ENCODE measurements at places on chromosomes 3 and 15.

DNA sequence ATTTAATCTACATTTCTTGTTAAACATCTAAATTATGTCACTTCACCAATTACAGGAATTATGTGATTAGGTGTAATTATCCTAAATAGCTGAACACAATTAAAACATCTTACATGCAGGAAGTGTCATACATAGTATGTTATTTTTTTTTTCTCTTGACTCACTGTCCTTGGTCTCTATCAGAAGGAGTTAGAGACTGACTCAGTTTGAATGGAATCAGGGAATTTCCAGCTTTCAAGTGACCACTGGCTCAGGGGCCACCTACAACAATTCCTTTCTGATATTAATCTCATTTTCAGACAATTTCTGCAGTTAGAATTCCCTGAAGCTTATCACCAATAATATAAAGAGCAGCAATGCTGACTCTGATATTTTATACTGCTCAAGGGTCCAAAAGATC, 400.7 kb downstream of the ROBO1 start:
- DNase-seq, result no peak

- DNase-seq, result no peak
These were observed 518 bp downstream of the OXSR1 start for GRCh38 chr3:38165722-38166387.

GRCh38 chr3:50068134-50068533, 20.6 kb upstream of the RBM5 start:
- no peak for DNase-seq

DNA sequence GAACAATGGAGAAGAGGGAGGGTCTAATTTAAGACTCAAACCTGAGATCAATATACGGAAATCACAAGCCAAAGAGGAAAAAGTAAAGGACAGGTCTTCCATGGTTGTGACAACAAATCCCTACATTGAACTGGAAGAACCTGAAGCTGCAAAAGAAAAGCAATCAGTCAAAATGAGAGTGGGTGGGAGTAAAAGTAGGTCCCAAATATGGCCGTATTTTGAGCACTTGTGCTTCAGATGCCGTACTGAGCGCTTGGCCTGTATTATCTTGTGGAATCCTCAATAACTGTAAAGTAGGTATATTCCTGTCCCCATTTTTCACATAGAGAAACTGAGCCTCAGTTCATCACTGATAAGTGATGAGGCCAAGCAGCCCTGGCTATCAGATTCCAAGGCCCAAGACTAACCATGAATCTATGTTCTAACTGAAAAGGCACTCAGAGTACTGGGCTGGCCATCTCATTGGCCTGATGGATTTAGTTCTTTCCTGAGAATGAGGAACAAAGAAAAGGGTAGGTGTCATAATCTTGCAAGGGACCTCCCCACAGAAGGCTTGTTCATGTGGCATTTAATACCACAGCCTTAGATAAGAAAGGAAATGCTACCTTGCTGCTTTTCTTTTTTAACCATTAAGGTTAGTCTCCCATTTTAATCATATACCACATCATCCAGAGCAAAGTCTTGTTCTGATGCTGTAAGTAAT, 52.5 kb downstream of the LRRN1 start:
- no peak for DNase-seq

GRCh38 chr3:195180490-195181112, 90.4 kb downstream of the XXYLT1 start:
- no peak for DNase-seq

DNA sequence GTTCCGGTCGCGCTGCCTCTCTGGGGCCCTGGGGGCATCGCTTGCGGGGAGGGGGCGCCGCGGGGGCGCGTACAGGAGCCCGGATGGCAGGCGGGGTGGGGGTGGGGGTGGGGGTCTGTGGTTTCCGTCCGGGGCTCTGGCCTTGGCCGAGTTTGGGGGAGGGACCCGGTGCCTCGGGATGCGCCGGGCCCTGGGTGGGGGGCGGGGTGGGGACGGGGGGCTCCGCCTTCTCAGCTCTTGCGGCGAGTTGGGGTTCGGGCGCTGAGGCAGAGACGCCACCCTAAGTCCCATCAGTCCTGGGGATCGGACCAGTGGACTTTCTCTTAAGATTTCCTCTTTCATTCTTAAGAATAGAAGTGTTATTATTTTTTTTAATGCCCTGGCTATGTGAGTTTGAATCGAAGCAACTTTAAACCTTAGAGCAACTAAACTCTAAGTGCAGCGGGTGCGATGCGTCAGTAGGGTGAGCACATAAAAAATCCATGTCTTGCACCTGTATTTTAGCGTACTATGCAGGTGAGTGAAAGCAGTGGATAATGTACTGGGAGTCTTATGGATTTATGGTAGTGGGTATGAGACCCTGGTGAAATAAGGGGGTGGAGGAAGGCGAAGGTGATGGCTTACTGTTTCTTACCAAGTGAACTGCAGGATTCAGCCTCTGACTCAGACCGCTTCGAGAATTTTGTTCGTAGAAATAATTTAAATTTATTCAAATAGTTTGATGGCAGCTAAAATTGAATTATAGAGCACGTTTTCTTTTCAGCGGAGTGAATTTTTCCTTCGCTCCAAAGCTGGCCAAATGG, 762 bp downstream of the CTNNB1 start:
- peak; percentile 30 for DNase-seq

- no peak for DNase-seq
These were observed 166.7 kb downstream of the STT3B start for GRCh38 chr3:31699309-31699953.

- DNase-seq, result peak; percentile 71
These were observed 19.7 kb downstream of the TMEM43 start for GRCh38 chr3:14144423-14145075.

DNA sequence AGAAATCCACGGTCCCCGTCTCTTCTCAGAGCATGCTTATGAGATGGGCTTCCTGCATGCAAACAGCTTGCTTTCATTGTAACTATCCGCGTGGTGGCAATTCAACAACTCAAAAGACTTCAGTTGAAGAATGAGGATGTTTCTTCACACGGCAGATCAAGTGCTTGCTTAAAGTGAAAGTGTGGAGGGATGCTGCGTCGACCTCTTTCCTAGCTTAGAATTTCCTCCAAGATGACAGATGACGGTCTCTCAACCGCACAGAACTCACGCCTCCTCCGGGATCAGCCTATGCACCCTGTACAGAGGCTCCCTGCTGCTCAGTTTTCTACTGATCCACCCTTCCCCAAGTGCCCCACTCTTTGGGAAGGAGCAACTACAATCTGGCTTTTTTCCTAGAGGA, 47.8 kb downstream of the PCSK6 start:
- DNase-seq, result no peak

DNA sequence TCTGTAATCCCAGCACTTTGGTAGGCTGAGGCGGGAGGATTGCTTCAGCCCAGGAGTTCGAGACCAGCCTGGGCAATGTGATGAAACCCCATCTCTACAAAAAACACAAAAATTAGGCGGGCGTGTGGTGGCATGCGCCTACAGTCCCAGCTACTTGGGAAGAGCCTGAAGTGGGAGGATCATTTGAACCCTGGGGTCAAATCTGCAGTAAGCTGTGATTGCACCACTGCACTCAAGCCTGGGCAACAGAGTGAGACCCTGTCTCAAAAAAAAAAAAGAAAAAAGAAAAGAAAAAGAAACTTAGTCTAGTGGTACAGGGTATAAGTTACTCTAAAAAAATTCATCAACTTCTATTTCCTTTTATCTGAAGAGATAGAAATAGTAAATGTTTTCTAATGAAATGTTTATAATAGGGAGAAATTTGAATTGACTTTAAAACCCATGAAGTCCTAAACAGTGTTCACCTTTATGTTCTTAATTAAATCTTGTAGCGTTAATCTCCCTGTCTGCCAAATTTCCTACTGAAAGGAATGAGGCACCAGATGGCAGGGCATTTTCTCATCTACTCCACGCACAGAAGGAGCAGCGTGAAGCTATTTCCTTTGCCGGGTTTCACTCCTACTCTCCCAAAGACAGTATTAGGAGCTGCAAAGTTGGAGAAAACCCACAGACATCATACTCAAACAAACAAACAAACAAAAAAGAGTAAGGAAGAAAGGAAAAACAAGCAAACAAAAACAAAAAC, 1.9 kb downstream of the PCLAF start:
- no peak for DNase-seq

- no peak for DNase-seq
These were observed 202.1 kb downstream of the TP63 start for GRCh38 chr3:189833266-189833665.

DNA sequence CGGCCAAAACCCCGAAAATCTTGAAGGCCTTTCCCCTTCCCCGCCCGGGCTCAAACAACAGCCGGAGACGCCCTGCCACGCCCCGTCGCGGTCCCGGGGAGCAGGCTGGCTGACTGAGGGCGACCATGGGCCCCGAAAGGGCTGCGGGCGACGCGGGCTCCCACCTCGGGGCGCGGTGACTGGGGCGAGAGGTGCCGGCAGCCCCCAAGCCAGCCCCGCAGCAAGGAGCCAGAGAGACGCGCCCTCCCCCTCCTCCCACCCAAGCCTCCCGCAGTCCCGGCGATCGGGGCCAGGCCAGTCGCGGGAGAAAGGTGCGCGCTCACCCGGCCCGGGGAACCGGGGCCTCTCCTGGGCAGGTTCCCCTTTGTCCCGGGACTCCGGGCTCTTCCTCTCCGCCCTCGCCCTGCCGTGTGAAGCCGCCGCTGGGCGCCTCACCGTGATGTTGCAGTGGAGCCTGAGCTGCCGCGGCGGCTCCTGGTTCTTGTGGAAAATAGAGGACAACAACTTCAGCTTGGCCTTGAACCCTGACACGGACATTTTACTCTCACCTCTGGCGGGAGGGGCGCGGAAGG, 30.6 kb upstream of the ZSCAN2 start:
- peak; percentile 50 for DNase-seq

- no peak for DNase-seq
These were observed 53.0 kb downstream of the ARHGEF3 start for GRCh38 chr3:56748663-56749231.

DNA sequence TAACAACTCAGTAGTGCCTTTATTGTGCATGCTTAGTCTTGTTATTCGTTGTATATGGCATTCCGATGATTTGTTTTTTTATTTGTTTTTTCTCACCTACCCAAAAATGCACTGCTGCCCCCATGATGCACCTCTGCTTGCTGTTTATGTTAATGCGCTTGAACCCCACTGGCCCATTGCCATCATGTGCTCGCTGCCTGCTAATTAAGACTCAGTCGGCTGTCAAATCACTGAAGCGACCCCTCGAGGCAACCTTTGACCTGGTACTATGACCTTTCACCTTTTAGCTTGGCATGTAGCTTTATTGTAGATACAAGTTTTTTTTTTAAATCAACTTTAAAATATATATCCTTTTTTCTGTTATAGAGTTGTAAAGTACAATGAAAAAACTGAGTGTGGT, 177.8 kb downstream of the MBNL1 start:
- DNase-seq, result no peak

GRCh38 chr3:191922570-191922969, 461.6 kb downstream of the PYDC2 start:
- no peak for DNase-seq

DNA sequence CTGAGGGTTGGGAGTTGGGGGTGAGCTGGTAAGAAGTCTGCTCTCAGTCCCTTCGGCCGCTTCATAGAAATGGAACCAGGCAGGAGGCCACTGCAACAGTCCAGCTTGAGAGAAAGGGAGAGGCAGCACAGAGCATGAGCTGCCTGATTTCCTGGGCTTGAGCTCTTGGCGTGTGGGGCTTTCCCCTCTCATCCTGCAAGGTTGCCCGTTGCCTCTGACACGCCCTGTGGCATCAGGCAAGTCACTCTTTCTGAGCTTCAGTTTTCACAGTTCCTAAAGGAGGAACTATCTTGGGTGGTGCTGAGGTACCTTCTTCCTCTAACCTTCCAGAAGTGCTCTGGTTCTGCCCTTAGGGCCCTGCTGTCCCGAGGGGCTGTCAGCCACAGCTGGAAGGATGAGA, 4.9 kb downstream of the MESP2 start:
- DNase-seq, result no peak

All from activated gamma-delta T cell treated with Interleukin-2 at 50 U/mL for 16 hours (primary cell).